ENCODE measurements at places on chromosomes 3 and 15.

- peak; percentile 81 for DNase-seq
Measured at GRCh38 chr3:105369500-105370371, 3.0 kb downstream of the ALCAM start.

- DNase-seq, result no peak
Measured at GRCh38 chr3:46955801-46956259, 20.7 kb downstream of the CCDC12 start.

DNA sequence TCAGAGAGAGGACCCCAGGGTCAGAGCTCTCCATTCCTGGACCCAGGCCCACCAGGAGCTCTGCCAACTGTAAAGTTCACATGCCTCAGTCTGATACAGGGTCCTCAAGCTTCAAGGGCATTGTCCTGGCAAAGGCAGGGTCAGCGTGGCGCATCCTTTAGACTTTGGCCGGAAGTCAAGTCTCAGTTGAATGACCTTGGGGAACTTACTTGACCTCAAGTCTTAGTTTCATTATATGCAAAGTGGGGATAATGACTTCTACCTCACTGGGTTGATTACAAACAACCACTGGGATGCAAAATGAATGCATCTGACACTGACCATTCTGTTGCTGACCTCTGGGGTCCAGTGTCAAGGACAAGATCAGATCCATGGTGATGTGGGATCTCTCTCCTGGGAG, 70.6 kb upstream of the CTSH start:
- DNase-seq, result no peak

DNA sequence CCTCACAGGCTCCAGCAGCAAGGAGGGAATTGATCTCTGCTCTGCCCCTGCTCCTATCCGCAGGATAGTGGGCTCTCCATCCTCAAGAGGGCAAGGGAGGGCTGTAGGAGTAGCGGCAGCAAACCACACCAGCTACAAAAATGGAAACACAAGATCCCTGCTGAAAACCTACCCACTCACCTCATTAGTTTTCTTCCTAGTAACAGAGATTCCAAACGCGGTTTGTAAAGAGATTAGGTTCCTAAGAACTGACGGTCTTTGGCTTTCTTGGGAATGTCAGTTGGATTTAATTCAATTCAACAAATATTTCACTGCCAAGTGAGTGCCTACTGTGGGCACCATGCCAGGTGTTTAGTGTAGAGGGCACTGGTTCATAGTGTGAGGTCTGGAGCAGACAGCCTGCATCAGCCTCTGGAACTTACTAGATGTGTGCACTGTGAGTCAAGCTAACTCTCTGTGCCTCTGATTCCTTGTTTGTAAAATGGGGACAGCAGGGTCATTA, 84.7 kb downstream of the MRPL46 start:
- DNase-seq, result no peak

GRCh38 chr15:60212536-60212935, 185.2 kb downstream of the ANXA2 start:
- DNase-seq, result no peak
